ENCODE measurements at places on chromosomes 5 and 9.

DNA sequence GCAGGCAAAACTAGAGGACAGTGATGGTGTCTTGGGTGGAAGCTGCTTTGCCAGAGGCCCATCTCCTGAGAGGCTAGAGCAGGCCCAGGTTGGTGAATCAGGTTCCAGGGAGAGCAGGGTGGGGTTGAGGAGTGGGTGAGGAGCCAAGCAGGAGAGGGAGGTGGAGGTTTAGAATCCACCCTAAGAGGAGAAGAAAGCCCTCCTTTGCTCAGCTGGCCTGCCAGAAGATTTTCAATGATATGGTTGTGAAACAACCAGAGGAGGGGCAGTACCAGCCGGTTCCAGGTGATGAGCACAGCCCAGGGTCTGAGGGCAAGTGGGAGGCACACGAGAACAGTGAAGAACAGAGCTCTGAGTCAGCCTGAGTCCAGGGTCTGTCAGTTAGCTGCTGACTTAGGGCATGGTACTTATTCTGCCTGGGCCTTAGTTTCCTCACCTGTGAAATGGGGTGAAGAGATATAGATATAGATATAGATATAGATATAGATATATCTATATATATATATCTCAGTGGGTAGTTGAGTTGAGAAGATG is 17.8 kb downstream of the PPARGC1B start:
- DNase-seq, result no peak

DNA sequence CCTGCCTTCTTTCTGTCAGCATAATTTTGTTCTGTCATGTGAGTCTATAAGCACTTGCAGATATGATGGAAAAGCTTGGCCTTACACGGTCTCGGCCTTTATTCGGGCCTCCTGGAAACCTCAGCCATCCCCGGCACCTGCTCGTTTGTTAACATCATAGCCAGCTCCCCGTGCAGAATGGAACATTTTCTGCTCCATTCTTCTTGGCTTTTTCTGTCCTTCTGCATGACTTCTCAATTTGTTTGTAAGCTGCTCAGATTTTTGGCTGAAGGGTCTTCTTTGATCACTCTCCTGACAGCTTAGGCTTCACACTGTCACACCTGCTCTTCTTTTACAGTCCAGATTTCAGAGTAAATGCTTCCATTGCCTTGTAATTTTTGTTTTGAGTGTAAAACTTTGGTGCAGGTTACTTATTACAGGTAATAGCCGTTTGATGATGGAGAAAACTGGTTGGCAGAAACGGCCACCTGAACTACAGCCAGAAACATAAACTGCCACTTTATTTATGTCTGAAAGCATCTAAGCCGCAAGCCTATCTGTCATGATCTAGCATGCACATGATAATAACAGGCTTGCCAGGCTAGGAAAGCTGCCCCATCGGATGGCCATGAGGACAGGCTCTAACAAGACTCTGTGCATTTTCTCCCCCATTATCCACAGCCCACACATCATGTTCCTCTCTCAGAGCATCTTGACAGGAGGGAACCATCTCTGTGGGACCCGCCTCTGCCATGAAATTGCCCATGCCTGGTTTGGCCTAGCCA is 197.0 kb downstream of the AOPEP start:
- DNase-seq, result no peak

DNA sequence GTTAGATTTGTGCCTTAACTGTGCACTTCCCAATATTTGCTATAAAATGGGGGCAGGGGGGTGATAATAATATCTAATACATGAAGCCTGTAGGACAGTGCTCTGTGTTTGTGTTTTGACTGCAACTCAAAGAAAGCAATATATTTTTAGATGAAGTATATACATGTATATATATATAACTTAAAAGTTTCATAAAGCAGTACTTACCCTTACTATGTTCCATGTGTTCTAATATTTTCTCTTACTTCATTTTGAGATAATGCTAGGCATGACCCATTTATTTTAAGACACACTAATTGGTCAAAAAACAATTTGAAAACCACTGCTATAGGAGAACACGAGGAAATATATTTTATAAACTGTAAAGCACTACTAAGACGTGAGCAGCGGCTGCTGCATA is 2.4 kb downstream of the TRIM52 start:
- no peak for DNase-seq

- DNase-seq, result peak; percentile 63
Measured at GRCh38 chr9:21982861-21983560, 11.2 kb downstream of the CDKN2A start.

DNA sequence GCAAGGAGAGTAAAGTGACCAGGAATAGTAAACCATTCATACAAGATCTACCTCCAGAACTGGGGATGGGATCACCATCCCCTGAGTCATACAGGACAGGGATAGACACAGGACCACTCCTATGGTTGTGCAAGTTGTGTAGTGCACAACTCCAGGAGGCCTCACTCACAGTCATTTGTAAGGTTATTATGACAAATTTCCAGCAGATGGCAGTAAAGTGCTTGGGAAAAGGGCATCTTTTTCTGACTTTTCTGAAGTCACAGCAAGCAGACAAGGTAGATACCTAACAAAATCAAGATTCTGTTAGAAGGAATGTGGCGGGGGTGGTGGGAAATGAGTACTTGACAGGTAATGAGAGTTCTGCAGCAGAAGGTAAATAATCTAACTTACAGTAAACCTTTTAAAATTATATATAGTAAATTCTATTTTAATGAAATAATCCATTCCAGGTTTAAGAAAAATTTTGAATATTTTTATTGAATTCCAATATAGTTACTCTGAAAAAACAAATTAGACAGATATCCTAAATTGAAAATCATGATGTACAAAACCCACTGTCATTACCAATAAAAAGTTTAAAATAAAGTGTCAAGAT is 16.7 kb upstream of the KIF27 start:
- peak; percentile 80 for DNase-seq

DNA sequence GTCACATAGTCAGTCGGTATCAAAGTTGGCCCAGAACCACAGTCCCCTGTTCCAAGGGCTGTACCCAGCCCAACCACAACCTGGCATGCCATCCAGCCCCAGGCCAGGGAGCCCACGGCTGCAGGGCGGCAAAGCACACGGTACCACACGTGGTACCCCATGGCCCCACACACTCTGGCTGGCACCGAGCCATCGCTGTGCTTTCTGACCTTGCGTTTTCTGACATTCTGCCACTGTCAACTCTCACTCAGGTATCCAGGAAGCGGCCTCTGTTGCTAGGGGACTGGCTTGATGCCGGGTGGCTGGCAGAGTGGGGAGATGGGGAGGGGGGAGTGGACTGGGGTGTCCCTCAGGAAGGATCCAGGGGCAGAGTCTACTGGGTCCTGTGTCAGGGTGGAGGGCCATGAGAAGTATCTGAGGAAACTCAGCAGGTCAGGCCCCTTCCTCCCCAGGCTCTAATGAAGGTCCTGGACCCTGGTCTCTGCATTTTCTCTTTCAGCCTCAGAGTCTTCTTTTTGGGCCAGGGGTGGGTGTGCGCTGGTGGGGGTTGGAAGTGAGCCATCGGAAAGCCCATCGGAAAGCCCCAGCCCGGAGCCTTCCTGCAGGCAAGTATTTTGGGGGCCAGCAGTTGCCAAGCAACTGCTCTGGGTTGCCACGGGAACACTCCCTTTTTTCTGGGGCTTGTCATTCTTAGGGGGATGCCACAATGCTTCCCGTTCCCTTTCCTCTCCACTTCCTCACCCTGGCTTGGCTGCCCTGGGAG is 21.0 kb upstream of the RALGDS start:
- no peak for DNase-seq

DNA sequence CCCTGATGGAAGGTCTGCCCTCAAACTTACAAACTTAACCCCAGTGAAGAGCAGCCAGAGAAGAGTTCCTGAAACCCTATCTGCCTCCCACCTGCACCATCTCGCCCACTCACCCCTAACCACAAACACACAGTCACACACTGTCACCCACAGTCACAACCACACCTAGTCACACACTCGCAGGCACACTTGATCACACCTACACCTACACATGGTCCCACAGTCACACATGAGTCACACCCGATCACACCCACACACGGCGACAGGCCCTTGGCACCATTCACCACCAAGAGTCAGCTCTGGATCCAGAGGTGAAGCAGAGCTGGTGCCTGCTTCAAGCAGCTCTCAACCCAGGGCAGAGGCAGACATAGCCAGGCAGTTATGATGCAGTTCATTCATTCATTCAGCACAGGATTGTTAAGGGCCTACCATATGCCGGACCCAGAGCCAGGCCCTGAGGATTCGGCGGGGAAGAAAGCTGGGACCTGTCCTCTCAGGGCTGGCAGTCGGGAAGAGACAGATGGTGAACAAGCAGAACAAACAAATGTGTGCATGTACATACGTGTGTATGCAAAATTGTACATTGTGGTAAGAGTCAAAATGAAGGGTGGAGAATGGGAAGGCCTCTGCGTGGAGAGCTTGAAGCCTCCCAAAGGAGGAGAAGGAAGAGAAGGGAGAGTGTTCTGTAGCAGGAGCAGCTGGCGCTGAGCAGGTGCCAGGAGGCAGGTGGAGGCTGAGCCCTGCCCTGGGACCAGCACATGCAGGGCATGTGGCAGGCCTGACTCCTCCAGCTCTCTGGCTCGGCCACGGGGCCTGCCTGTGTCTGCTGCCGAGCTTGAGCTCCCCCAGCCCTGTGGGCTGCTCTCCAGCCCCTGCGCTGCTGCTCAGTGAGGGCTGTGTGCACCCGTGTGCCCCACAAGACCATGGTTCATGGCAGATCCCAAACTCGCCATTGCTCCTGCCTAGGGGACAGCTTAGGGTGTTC is 6.4 kb downstream of the TSPAN17 start:
- DNase-seq, result peak; percentile 53

DNA sequence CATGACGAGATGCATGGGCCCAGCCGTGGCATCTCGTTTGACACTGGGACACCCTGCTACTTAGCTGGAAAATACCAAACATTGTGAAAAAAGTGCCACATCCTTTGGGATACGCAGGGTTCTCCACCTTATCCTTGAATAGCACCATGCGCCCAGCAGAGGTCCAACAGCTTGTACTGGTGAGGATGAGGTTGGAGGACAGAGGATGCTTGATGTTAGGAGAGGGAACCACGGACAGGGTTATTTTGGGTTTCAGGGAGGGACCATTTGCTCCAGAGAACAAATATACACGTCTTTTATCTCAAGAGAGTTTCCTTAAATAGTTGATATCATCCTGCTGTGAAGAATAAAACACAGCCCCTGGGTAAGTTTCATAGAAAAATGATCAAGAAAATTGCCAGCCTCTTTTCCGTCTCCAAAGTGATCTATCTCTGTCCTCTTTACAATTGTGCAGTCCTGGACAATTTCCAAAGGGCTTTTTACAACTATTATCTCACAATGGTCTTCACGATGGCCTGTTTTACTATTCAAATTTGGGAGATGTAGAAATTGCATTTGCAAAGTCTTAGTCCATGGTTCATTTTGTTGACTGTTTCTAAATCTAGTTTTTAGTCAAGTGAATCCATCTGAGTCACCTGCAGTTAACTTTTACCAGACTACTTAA is 19.9 kb upstream of the FRRS1L start:
- no peak for DNase-seq

Data from suppressor macrophage (primary cell).